ENCODE measurements at places on chromosomes 5 and 9.

- no peak for DNase-seq
Measured at GRCh38 chr5:88188458-88189132, 80.0 kb downstream of the TMEM161B start.

DNA sequence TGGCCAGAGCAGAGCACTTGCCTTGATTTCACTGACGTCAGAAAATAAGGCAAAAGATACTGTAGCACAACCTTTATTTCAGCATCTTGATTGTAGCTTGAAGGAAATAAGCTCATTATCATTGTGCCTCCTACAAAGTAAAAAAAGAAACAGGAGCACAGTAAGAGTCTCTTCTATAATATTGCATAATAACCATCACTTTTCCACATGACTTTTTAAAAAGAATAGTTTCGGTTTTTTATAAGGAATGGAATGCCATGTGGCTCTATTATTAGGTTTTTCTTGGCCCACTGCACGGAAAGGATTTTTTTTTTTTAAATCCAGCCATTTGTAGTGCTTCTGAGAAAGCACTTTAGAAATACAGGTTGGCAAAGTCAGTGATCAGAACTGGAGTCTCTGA lies 655.3 kb downstream of the LRRC70 start:
- DNase-seq, result no peak

- no peak for DNase-seq
Measured at GRCh38 chr9:11872471-11872870, 820.7 kb upstream of the TYRP1 start.

- no peak for DNase-seq
Measured at GRCh38 chr5:125870256-125870655, 553.0 kb upstream of the GRAMD2B start.

- DNase-seq, result no peak
Measured at GRCh38 chr5:27315363-27316270, 277.2 kb upstream of the CDH9 start.

DNA sequence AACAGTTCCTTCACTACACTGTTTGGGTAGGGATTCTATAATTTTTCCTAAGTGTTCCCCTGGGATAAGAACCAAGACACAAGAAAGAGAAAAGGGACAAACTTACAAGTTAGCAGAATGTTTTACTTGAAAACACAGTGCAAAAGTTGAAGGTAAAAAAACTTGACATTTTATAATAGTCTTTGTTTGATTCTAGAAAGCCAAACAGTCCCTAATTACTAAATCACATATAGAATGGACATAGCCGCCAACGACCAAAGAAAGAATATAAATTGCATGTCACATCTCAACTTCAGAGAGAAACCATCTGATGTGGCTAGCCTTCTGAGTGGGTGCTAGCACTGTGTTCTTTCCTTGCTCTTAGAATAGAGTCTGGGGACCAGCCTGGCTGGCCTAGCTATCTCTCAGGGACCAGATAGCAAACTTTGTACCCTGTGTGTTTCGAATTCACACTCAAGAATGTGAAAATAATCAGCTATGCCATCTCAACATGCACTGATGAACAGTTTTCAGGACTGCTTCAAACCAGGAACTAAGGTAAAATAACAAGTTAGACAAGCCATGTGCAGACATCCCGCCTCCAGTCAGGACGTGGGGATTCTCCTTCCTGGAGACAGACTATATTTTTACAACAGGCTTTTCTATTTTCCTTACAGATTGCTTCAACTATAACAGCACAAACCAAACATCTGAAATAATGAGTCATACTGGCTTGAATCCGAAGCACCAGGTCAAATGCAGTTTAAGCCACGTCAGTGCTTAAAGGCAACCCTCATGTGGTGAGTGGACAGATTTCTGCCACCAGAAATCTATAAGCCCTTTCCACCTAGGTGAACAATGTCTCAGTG lies 53.7 kb downstream of the LHFPL2 start:
- no peak for DNase-seq

DNA sequence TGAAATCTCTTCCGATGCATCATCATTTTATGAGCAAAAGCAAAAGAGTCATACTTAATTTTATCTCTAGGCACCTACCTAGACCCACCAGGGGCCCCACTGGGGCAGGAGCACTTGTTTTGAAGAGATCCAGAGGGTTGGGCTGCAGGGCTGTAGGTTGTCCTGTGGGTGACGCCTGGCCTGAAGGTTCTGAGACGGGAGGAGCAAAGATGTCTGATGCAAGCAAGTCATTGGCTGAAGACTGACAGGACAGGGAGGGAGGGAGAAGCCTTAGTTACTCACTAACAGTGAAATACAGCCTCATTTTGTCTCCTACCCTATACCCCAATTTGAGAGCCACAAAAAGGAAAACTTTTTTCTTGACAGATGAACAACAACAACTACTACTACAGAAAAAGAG lies 17.1 kb upstream of the C9 start:
- no peak for DNase-seq

Data from SIG-M5 (cell line).